ENCODE measurements at places on chromosomes 2 and 18.
A peak's percentile ranks its signal among the peaks of the same experiment; 100 is the strongest.

DNA sequence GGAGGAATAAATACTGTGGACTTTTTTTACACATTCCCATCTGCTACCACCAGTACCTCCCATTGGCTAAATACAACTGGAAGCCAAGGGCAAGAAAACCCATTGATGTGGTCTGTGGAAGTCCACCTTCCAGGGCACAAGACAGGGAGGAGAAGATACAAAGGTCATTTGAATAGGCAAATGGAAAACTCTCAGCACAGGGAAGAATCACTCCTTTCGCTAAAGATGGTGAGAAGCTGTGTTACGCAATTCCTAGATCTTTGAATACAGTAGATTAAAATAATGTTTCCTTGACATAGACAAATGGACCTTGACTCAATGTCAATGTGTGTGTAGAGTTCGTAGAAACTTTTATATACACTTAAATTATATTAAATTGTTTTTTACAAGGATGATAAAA, 70.9 kb upstream of the ERBB4 start:
- DNase-seq: no peak

- DNase-seq: no peak
These were observed 864.7 kb downstream of the TRIB2 start for GRCh38 chr2:13581471-13581870.

- peak; percentile 73 for DNase-seq
These were observed 81.5 kb downstream of the CHRNA1 start for GRCh38 chr2:174682578-174683391.

DNA sequence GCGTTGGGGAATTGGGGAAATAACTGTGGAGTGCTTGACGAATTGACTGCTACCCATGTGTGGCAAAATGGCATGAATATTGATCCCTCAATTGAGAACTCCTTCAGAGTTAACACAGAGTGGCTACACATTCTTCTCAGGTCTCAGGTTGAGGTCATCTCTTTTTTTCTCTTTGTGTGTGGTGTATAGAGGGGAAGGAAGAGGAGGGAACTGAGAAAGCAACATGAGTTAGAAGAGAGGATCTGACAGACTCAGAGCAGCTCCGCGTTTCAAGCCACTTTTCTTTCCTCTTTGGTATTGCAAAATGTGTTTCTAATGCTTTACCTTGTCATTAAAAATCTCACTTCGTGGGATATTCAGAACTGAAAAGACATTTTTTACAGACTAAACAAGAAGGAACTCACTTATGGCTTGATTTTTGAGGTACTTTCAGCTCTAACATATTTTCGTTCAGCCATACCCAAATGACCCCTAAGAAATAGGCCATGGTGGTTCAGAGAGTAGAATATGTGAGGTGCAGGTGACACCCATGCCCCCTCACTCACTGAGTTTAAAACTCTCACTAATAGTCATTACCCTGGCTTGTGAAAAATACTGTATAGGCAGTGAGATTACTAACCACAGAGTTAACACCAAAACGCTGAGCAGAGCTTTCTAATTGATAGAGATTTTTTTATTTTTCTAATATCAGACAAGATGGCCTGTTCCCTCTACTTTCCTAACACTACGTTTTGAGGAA, 22.5 kb downstream of the STAT4 start:
- DNase-seq: no peak

DNA sequence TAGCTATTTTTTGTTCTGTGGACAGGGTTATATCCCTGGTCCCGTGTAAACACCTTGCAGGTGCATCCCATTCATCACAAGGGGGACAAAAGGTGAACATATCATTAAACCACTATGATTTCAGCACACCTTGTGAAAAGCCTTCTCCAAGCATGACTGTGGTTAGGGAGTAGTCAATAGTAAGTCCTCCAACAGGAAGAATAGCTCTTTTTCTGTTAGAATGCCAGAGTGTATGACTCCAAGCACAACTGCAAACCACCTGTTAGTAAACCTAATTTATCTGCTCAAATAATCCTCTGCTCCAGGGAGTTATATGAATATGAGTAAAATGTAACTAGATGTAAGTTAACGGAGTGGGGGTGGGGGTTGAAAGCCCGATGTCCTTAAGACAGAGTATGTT, 240.5 kb downstream of the AGPS start:
- DNase-seq: no peak

- no peak for DNase-seq
These were observed 10.9 kb upstream of the PEX13 start for GRCh38 chr2:61006486-61007105.

GRCh38 chr2:182598626-182599025, 117.4 kb upstream of the DNAJC10 start:
- DNase-seq: no peak

DNA sequence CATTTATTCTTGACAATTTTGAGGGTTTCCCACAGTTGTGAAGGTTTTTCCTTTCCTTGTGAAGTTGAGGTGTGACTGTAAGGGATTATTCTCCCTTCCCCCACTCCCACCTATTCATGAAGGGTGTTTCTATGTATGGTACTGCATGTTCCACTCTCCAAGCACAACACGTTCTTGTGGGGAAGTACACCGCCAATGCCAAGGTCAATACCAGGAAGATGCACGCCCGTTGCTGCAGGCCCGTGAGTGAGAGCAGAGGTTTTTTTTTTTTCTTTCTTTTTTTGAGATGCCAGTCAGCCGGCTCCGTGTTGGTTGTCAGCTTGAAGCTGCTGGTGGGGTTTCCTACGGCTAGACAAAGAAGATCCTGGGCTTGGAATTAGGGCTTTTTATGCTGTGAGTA, 38.6 kb upstream of the EPHA4 start:
- no peak for DNase-seq

GRCh38 chr2:174957050-174957449, 48.1 kb downstream of the CHN1 start:
- no peak for DNase-seq
